NCI-H1092 (cell line): ENCODE measurements at places on chromosomes 6 and 20.

GRCh38 chr6:92714346-92714745, 705.0 kb downstream of the EPHA7 start:
- DNase-seq: no peak

- no peak for DNase-seq
Measured at GRCh38 chr6:153485072-153485471, 354.0 kb upstream of the RGS17 start.

- DNase-seq: no peak
Measured at GRCh38 chr6:80976336-80976735, 776.1 kb downstream of the TENT5A start.

DNA sequence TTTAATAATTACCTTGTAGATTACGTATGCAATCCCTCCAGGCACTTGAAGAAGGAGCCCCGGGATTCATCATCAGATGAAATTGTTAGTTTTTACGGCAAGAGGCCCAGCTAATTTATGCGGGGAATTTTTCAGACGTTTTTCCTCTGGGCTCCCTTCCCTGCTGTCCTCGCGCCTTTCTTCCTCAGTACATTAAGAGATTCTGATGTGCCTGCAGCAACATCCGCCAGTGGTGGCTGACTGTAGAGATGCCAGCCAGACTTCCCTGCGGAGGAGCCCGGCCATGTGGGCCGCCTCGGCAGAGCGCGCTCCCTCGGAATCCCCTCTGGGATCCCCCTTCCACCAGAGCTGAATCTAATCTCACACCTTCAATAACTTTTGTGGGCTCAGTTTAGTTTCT, 46.4 kb upstream of the POU3F2 start:
- peak; percentile 53 for DNase-seq

DNA sequence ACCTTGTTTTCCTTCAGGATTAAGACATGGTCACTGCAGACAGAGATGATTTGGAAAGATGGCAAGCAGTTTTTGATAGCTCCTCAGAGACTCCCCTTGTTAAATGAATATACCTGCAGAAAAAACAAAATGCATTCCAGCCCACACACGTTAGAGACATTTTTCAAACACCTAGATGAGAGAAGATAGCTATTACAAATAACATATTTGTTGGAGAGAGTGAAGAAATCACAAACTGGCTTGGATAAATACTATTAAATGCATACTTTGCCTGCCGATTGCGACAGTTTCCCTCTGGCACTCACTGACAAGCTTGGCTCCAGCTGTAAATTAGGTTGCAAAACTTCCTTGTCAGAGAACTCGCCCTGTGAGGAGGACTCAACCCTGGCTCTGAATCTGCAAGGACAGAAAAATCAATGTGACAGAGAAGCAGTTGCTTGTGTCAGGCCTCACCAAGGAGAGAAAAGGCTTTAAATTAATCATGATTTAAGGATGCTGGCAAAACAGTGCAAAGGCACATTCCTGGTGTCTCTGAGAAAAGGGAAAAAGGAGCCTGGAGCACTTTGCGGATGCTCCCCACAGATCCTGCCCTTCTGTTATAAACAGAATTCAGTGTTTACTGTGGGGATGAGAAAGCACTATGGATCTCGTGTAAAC, 423.7 kb upstream of the MARCKS start:
- no peak for DNase-seq

GRCh38 chr6:130900913-130901312, 73.7 kb downstream of the SMLR1 start:
- no peak for DNase-seq

DNA sequence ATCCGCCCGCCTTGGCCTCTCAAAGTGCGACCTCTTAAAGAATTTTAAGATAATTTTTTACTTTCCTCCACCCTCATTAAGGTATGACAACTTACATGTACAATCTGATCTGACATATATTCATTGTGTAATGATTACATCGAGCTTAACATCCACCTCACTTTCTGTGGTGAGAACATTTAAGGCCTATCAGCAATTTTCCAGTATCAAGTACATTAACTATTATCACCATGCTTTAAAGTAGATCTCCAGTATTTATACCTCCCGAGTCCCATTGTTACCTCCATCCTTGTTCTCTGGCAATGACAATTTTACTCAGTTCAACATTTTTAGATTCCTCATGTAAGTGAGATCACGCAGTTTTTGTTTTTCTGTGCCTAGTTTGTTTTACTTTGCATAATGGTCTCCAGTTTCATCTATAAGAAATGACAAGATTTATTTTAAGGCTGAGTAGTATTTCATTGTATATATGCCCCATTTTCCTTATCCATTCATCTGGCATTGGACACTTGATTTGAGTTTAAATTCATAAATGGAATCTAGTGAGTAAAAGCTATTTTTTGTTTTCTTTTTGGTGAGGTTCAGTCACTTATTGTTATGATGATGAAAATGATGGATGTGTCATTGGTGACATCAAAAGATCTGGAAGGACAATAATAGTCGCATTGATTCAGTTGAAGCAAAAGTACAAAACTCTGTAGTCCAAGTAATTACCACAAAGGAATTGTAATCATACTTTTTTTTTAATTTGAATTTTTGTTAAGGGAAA, 87.0 kb downstream of the OR2B2 start:
- no peak for DNase-seq

- DNase-seq: no peak
Measured at GRCh38 chr20:3964719-3965118, 50.6 kb downstream of the RNF24 start.

GRCh38 chr6:157513004-157513603, 132.1 kb downstream of the ZDHHC14 start:
- DNase-seq: no peak

GRCh38 chr6:85273870-85274269, 176.0 kb upstream of the NT5E start:
- DNase-seq: no peak

GRCh38 chr20:58058421-58059259, 169.8 kb downstream of the ANKRD60 start:
- no peak for DNase-seq

- no peak for DNase-seq
Measured at GRCh38 chr6:34969662-34970265, 80.7 kb downstream of the ANKS1A start.
